Right atrium auricular region (tissue), 2 donors: ENCODE measurements at places on chromosomes 13 and 19. TPM values are rescaled to one million over a fixed set of nuclear protein-coding genes. Genes with fewer than 3 reads are reported as not detected.

GRCh38 chr13:77916488-77916887 is 2.1 kb downstream of the EDNRB start:
- H3K4me3 ChIP-seq: peak overlapping the region; percentile 74
- H3K27me3 ChIP-seq: no peaks in the 10 kb centered on the region
- no peaks in the 10 kb centered on the region for H3K4me1 ChIP-seq
- H3K36me3 ChIP-seq: no peaks in the 10 kb centered on the region
- DNase-seq: no peak

The ZSCAN4 gene
- not detected for total RNA-seq

The SIGLEC12 gene
- total RNA-seq: not detected

The F10 gene
- 27.5 TPM for total RNA-seq

The GMIP gene
- total RNA-seq: 2.3 TPM

DNA sequence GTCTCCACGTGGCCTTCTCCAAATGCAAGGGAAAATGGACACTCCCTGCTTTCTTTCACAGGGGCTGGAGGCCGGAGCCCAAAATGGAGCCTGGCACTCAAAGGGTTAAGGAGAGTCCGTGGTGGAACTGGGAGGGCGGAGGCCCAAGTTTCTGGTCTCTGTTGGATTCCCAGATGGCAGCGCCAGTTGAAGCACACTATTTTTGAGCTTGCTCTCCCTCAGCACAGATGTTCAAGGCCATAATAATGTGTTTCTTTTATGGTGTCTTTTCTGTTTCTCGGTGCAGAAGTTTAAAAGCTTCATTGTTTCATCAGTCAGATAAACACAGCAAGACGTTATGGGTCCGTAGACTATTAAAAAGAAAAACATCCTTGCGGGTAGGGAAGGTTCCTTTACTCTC is 67.6 kb downstream of the TNFRSF19 start:
- H3K27ac ChIP-seq: peak overlapping the region; percentile 25
- DNase-seq: no peak
- H3K4me3 ChIP-seq: no peak overlapping the region
- no peaks in the 10 kb centered on the region for H3K4me1 ChIP-seq
- H3K27me3 ChIP-seq: no peaks in the 10 kb centered on the region

The POLR2I gene
- 121 TPM for total RNA-seq

DNA sequence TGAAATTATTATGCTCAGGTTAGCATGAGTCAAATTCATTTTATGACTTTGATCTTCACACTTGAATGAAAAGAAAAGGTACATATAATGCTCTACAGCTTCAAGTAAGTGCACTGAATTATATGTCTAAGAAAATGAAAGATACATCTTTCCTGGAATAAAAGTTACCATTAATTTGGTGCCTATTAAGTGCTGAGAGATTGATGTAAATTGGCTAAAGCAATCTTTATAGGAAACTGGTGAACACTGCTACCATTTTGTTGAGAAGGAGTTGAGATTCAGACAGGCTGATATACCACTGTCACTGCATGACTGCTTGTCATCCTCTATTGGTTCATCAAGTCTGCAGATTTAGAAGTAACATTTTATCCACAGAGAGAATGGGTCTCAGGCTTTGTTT is 416.8 kb upstream of the SPRY2 start:
- H3K4me1 ChIP-seq: no peaks in the 10 kb centered on the region
- DNase-seq: no peak
- no peak overlapping the region for H3K4me3 ChIP-seq
- H3K27me3 ChIP-seq: no peaks in the 10 kb centered on the region
- no peaks in the 10 kb centered on the region for H3K36me3 ChIP-seq
- no peak overlapping the region for H3K27ac ChIP-seq

The OR7A5 gene
- total RNA-seq: not detected

- H3K36me3 ChIP-seq: no peaks in the 10 kb centered on the region
- no peaks in the 10 kb centered on the region for H3K27me3 ChIP-seq
- H3K4me1 ChIP-seq: no peaks in the 10 kb centered on the region
These were observed 4.4 kb downstream of the CCDC61 start for GRCh38 chr19:45999653-46000121.

DNA sequence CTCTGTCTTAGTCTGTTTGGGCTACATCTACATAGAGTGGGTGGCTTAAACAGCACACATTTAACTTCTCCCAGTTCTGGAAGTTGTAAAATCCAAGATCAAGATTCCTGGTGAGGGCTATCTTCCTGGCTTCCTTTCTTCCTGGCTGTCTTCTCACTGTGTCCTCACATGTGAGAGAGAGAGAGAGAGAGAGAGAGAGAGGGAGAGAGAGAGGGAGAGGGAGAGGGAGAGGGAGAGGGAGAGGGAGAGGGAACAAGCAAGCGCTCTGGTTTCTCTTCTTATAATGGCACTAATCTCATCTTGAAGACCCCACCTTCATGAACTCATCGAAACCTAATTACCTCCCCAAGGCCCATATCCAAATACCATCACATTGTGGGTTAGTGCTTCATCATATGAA is 69.2 kb downstream of the CDK8 start:
- H3K27me3 ChIP-seq: no peaks in the 10 kb centered on the region
- H3K4me1 ChIP-seq: peaks cover 13% of the 10 kb centered on the region
- no peak overlapping the region for H3K4me3 ChIP-seq
- no peak overlapping the region for H3K27ac ChIP-seq
- no peak for DNase-seq
- no peaks in the 10 kb centered on the region for H3K36me3 ChIP-seq

The FGF22 gene
- 0.37 TPM for total RNA-seq

DNA sequence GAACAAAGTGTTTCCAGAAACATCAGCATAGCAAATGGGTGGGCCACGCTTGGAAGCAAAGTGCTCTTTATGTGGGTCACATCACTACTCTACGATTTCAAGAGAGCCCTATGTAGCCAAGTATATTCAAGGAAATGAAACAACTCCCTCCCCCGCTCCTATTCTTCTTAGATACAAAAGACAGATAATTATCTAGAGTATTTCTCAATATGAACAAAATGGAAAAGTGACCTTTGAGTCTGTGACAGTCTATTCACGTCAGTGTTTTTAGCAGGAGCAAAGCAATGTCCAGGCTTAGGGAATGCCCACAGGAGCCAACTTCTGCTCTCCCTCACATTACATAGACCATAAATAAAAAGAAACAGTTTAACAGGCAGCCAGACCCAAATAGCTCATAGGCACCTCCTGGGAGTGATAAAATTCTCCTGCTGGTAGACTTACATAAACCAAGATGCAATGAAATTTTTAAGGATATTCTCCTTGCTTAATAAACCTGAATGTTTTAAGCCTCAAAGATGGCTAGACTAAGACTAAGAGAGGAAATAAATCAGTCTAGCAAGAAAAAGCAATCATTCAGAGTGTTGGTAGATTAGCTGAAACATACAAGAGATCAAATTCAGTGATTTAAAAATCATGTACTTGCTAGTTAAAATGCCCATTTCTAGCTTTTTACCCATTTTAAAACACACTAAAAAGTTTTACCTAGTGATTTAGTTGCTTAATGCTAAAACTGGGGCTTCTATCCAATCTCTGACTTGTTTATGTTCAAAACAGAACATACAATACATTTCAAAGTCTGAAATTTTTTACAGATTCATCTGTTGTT is 182.8 kb downstream of the RGCC start:
- H3K27me3 ChIP-seq: no peaks in the 10 kb centered on the region
- H3K36me3 ChIP-seq: no peaks in the 10 kb centered on the region
- H3K4me3 ChIP-seq: no peak overlapping the region
- H3K4me1 ChIP-seq: no peaks in the 10 kb centered on the region
- H3K27ac ChIP-seq: peak overlapping the region; percentile 36

- no peaks in the 10 kb centered on the region for H3K36me3 ChIP-seq
- DNase-seq: no peak
- H3K27ac ChIP-seq: no peak overlapping the region
- H3K4me3 ChIP-seq: no peak overlapping the region
These were observed 16.4 kb downstream of the CCDC124 start for GRCh38 chr19:17948931-17949930.

The CNN1 gene
- 93.3 TPM for total RNA-seq

GRCh38 chr19:49362048-49362928 is at the start of gene TEAD2:
TEAD2 (minus strand) TSS chr19:49362416; CDS start chr19:49360075, 2,341 bp downstream.
- H3K36me3 ChIP-seq: peaks cover 23% of the 10 kb centered on the region
- H3K27ac ChIP-seq: peak within 1 kb of the TSS; percentile 97
- H3K4me1 ChIP-seq: no peaks in the 10 kb centered on the region
- H3K27me3 ChIP-seq: no peaks in the 10 kb centered on the region
- H3K4me3 ChIP-seq: peak within 1 kb of the TSS; percentile 82

DNA sequence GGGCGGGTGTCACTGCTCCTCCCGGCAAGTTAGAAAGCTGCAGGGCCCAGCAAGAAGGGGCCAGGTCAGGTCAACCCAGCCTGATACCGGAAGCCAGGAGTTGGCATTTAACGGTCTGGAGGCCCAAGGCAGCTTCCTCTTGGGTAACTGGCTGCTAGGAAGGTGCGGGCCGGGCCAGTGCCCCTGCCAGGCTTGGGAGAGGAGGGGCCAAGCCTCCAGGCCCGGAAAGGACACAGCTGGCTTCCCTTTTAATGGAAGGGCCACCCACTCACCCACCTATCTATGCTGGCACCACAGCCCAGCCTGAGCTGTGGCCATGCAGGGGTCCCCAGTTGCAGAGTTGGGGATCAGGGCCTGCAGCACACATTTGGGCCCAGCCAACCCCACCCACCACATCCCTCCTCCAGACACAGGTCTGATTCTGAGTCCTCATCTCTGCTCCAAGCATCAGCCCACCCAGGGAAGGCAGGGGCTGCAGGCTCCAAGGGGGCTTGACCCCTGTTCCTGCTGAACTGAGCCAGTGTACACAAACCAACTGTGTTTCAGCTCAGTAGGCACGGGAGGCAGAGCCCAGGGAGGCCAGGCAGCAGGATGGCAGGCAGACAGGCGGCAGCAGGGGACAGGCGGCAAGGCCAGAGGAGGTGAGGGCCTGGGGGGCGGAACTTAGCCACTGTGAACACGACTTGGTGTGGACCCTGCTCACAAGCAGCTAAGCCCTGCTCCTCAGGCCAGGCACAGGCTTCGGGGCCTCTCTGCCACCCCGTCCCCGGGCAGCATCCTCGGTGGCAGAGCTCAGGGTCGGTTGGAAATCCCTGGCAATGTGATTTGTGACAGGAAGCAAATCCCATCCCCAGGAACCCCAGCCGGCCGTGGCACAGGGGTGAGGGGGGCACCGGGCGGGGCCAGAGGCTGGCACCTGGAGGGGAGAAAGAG is 40.8 kb downstream of the ZSWIM4 start:
- H3K36me3 ChIP-seq: peaks cover 51% of the 10 kb centered on the region
- no peak for DNase-seq
- no peaks in the 10 kb centered on the region for H3K27me3 ChIP-seq
- H3K4me3 ChIP-seq: no peak overlapping the region
- H3K4me1 ChIP-seq: peaks cover 87% of the 10 kb centered on the region

The RAB20 gene
- total RNA-seq: 15.7 TPM

- H3K27me3 ChIP-seq: no peaks in the 10 kb centered on the region
- H3K36me3 ChIP-seq: no peaks in the 10 kb centered on the region
- H3K4me1 ChIP-seq: no peaks in the 10 kb centered on the region
- H3K4me3 ChIP-seq: no peak overlapping the region
- H3K27ac ChIP-seq: no peak overlapping the region
These were observed 67.1 kb downstream of the ZNF536 start for GRCh38 chr19:30439310-30439709.

DNA sequence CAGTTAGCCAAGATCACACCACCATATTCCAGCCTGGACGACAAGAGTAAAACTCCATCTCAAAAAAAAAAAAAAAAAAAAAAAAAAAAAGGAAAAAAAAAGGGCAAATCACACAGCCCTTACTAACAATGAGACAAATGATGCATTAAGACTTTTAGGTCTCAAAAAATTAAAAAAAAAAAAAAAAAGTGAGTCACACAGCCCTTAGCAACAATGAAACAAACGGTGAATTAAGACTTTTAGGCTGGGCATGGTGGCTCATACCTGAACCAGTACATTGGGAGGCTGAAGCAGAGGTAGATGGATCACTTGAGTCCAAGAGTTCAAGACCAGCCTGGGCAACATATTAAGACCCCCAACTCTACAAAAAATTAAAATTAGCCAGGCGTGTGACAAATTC is 32.4 kb upstream of the EIF3G start:
- peaks cover 74% of the 10 kb centered on the region for H3K36me3 ChIP-seq
- no peak overlapping the region for H3K4me3 ChIP-seq
- H3K4me1 ChIP-seq: no peaks in the 10 kb centered on the region
- no peaks in the 10 kb centered on the region for H3K27me3 ChIP-seq
- no peak overlapping the region for H3K27ac ChIP-seq
- no peak for DNase-seq

DNA sequence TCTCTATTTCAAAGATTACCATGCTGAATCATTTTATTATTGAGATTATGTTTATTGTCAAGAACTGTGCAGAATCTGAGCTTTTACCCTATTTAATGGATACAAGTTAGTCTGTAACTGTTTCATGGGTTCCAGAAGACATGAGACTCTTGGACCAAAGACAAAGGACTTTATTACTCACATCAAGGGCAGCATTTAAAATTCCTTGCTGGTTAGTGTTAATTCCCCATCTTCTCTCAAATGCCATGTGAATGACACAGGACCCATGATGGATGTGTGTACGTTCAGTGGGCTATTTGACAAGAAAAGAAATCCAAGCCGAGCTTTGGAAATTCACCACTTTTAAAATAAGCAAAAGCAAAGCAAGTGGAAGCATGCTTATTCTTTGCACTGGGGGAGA is 139.9 kb downstream of the PCDH20 start:
- no peaks in the 10 kb centered on the region for H3K27me3 ChIP-seq
- H3K4me3 ChIP-seq: no peak overlapping the region
- no peak overlapping the region for H3K27ac ChIP-seq
- no peaks in the 10 kb centered on the region for H3K4me1 ChIP-seq
